ENCODE measurements at places on chromosomes 3 and 15.

DNA sequence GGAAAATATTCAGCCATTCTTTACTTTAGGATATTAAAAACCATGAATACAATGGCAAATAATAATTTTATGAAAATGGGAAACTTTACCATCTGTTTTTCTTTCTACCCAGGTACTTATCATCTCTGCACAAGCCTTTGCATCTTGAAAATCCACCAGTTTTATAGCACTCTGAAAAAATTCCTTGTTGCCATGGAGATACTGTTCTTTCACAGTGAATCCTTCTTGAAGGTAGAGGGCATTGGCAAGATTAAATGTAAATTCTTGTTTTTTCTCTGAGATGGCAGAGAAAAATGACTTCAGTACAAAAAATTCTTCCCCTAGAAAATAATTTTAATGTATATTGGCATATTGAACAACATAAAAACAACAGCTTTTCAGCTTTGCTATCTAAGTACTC lies 6.9 kb downstream of the SERPINI2 start:
- DNase-seq = no peak

DNA sequence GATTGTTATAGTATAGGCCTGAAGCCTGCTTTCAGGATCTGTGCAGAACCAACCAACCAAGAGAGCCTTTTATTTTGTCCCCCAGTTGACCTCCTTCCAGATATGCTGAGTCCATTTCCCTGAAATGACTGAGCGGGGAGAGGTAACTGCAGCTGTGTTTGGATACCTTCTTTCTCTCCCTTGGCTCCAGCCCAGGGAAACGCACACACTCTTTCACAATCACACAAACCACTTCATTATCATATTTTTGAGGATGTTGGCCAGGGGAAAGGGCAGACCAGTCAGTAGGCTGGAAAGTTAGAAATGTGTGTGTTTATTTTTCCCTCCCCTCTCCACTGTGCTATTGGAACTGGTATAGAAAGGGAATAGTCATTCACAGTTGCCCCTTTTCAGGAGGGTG lies 417.7 kb upstream of the TBL1XR1 start:
- peak; percentile 91 for DNase-seq

DNA sequence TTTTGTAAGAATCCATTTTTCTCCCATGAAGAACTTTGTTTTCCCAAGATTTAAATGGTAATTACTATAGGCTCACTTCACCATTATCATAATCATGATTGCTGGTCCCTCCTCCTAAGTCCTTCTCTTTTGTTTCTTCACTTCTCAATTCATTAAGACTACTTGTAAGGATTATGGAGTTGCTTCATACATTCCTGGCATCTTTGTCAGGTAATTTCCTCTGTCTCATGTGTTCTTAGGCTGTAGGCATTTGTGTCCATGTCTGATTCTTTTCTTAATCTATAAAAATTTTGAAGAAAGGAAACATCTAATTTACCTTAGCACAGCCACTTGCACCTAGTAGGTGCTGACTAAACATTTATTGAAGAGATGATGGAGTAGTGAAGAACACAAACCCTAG lies 79.9 kb upstream of the SATB1 start:
- no peak for DNase-seq

DNA sequence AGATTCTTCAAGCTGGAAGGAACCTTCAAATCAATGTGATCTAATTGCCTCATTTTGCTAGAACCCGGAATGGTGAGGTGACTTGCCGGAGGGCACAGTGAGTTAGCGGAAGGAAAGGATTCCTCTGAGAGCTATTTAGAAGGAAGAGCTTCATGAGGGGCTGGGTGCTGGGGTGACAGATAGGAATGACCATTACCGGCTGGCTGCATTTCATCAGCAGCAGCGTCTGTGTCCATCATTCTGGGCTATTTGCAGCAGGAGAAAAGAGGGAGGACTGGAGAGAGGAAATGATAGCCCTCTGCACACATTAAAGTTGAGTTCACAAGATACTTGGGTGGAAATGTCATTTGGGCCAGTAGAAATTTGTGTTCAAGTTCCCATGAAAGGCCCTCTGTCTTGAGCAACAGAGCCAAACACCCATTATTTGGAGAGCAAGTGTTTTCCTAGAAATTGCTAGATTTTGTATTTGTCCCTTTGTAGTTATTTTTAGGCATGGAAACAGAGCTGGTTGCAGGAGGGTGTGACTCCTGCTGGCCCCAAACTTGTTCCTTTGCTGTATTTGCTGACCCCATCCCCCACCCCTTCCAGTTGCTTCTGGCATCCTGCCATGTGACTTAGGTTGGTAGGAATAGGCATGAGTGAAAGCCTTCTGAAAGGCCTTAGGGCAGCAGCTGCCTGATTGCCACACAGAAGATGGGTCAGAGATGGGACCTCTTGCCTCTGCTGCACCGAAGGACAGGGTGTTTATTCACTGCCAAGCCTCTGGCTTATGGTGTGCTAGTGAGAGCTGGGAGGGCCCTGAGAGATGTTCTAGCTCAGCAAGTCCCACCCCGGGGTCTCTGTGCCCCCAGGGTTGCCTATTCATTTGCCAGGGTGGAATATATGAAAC lies 87.5 kb upstream of the PLXNA1 start:
- DNase-seq = peak; percentile 67

GRCh38 chr15:72092006-72092405 lies 25.9 kb downstream of the MYO9A start:
- DNase-seq = no peak

DNA sequence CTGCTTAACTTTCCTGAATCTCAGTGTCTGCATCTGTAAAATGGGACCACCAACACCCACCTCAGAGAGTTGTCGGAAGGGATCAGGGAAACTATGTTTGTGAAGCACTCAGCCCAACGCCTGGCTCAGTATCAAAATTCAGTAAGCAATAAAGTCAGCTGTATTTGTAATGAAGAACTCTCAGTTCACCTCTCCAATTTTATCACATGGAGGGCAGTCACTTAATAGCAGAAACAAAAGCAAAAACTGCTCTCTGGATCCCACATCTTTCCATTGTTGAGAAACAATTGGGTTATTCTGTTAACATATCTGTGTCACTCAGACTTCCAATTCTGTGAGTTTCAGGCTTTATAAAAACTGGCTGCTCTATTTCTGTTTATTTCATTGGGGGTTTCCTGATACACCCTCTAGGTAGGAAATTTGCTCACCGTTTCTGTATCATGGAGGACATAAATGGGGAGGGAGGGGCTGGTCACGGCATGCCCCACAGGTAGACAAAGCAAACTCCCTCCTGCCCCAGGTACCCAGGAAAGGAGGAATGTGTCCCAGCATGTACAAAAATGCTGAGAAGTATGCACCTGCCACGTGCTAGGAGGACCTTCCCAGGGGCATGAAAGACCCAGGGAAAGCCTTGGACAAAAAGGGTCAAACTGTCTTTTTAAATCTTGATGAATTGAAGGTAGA lies 81.4 kb upstream of the LMOD3 start:
- no peak for DNase-seq

- DNase-seq = no peak
These were observed 71.9 kb downstream of the CSNK1G1 start for GRCh38 chr15:64284042-64284441.

- no peak for DNase-seq
These were observed 80.5 kb upstream of the WNT5A start for GRCh38 chr3:55567615-55568014.

- no peak for DNase-seq
These were observed 63.2 kb downstream of the ADAM10 start for GRCh38 chr15:58686286-58686685.

GRCh38 chr15:100715571-100716455 lies 113.4 kb downstream of the ASB7 start:
- peak; percentile 16 for DNase-seq

- no peak for DNase-seq
These were observed 46.3 kb upstream of the ATP11B start for GRCh38 chr3:182746959-182747358.

GRCh38 chr15:66830358-66830757 lies 128.3 kb downstream of the SMAD6 start:
- DNase-seq = peak; percentile 40

GRCh38 chr3:127448671-127449070 lies 141.9 kb downstream of the TPRA1 start:
- no peak for DNase-seq

DNA sequence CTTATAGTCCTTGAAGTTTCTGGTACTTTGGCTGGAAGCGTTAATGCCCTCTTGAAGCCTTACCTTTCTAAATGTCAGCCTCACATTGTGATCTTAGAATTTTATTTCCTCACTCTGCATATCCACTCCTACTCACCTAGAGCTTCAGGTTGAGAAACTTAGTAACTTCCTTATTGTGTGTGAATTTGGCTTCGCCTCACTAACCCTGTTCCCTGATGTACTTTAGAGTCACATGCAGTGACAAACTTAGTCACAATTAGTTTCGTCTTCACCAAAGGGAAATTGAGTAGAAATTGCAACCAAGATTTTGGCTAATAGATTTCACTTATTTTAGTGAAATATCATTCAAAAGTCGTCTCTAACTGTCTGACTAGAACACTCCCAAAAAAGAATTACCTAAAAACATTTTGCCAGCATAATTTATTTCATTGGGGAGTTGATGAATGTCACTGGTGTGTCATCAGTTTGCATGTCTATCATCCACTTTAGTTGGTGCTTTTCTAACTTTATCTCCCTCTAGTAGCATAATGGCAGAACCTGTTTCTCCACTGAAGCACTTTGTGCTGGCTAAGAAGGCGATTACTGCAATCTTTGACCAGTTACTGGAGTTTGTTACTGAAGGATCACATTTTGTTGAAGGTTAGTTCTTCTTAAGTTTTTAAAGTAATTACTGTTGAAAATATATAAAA lies 960 bp downstream of the MFN1 start:
- no peak for DNase-seq

DNA sequence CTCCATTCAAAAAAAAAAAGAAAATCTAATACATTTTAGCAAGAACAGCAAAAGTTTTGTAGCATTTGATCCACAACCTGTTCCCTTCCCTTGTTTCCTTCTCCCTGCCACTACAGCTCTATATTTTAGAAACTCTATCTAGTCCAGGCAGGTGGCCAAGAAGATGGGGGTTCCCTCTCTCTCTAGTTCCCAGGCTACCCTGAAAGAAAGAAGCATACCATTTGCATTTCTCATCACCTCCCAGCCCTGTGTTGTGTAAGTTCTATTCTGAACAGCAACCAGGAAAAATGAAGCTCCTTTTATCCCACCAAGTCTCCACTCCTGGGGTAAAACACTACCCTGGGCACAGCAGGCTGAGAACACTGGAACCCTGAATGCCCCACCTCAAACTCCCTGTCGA lies 100.0 kb downstream of the PCCB start:
- no peak for DNase-seq

- DNase-seq = no peak
These were observed 181.6 kb downstream of the ABHD5 start for GRCh38 chr3:43872301-43872700.

DNA sequence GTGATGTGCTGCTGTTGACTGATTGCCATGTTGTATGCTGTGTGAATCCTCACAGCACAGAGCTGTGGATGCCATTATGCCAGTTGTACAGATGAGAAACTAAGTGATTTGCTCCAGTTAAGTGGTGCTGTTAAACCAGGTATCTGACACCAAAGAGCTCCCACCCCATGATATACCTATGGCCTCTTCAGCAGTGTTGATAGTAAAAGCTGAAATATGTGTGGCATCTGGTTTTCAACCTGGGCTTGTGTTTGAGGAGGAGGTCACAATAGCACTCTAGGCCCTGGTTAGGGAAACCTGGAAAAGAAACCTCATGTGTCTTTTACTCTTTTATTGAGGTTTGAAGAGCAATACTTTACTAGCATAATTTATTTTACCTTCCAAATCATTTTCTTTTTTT lies 21.4 kb downstream of the RAD54L2 start:
- no peak for DNase-seq

DNA sequence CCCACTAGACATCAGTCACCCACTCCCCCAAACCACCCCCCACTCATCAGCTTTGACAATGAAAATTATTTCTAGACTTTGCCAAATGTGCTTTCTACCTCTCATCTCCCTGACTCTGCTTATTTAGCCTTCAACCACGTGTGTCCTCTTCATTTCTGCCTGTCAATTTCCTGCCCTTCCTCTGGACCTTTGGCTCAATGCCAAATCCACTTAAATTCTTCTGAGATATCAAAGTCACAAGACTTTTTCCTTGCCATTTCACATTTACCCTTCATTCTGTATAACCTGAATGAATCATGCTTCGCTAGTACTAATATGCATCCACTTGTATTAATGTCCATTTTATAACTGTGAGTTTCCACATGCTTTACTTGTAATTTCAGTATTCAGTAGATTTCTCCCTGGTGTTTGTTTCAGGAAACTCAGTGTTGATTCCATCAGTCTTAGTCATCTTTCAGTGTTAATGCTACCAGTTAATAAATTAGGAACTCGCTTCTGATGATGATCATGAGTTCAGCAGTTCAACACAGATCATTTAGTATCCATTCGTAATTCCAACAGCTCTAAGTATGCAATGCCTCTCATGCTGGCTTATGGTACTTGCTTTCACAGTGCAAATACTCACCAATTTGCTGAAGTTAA lies 128.2 kb upstream of the OSTN start:
- DNase-seq = no peak

DNA sequence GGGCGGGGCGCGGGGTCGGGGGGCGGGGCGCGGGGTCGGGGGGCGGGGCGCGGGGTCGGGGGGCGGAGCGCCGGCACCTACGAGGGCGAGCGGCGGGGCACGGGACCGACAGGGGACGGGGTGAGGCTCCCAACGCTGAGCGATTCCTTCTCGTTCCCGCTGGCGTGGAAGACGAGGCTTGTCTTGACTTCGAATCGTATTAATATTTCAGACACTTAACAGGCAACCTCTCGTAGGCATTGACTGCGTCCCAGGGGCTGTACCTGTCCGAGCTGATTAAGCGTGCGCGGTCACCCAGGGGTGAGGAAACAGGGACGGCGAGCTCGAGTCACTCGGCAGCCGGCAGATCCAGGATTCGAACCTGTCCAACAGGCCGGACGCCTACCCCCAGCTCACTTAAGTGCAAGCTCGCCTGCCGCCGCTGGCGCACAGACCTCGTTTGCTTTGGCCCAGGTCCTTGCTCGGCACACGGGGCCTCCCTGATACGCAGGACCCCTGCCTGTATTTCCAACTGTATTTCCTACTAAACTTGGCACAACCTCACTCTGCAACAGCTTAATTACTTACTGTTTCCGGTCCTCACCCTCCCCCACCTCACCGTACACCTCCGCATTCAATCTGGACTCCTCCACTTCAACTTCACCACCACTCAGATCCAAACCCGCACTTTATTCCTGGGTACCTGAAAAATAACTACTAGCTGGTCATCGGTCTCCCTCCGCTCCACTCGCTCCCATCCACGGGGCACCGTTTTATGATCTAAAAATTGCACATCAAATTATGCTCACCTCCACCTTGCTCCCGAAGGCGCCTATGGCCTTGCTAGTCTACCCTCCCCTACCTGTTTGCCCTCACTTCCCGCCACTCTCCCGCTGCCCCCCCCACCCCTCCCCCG lies 722 bp upstream of the ZXDC start:
- peak; percentile 78 for DNase-seq

DNA sequence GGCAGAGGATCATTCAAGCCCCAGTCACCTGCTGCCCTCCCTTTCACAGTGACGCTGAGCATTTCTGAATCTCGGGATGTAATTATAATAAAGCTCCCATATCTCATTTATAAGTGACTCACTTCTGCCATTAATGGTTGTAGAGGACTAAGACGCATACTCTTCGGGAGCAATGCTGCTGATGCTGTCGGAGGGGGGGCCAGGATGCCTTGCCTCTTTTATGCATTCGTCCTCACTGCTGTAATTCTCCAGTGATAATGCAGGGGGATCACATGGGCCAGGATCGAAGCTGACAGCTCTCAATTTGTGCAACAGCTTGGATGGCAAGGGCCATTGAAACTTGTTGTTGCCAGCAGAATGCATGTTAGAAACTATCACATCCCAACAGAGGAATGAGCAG lies 3.1 kb downstream of the HRH1 start:
- peak; percentile 14 for DNase-seq

GRCh38 chr3:61565569-61565968 lies 4.2 kb downstream of the PTPRG start:
- no peak for DNase-seq

Measured in NCI-H69 (cell line).